HuH-7.5 (cell line): ENCODE measurements at places on chromosomes 11 and 22.

DNA sequence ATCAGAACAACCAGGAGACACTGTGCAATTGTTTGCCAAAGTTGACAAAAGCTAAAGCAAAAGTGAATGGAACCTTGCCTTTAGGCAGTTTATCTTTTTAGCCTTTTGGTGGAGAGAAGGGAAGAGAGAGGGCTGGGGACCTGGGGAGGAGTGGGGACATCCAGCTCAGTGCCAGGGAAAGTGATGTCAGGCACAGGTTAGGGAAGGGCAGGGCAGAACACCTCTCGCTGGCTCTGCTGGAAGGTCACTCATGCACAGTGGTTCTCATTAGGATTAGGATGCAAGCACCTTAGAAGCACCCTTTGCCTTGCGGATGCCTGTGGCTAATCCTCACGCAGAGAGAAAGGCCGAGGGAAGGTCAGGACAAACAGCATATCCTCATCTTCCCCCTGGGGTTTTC, 14.3 kb upstream of the LINC01488 start:
- no peak for DNase-seq

DNA sequence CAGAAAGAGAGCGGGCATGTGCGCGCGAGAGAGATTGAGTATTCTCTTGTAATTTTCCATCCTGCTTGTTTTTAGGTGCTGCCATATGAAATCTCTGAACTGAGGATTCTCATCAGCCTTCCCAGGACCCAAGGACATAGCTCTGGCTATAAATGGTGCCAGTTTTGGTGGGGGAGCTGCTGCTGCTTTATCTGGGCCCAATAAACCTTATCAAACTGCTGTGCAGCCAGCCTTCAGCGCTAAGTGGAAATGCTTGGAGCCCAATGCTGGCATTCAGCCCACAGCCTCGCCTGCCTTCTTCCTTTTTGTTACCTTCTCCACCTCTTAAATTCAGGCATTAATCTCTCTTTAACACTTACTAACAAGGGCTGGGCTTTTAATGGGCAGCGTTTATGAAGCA, 2.4 kb upstream of the ZBTB16 start:
- no peak for DNase-seq

DNA sequence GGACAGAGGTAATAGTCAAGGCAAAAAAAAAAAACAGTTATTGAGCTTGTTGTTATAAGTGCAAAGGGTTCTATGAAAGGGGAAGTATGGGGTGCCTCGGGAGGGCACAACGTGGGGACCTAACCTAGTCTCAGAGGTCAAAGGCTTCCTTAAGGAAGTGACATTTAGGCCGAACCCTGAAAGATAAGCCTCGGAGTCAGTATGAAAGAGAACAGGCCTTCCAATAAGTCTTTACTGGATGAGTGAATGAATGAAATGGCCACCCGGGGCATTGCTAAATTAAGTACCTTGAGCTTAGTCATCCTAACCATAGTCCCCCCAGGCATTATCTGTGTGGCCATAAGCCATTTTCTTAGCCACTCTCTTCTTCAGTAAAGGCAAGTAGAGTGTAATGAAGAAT, 19.7 kb downstream of the FLI1 start:
- DNase-seq, result no peak

DNA sequence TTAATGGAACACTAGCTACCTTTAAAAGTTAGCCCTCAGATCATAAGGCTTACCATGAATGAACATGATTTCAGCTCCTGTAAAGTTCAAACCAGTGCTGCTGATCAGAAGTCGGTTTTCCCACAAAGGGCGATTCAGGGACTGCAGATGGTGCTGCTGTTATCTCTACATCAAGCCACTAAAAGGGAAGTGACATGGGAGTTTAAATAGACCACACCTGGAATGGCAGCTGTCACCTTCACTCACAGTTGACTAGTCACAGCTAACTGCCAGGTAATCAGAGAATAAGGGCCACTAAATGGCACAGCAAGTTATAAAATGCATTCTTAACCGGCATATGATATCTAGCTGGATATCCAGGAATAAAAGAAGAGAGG, 581.1 kb upstream of the ARHGAP42 start:
- no peak for DNase-seq

DNA sequence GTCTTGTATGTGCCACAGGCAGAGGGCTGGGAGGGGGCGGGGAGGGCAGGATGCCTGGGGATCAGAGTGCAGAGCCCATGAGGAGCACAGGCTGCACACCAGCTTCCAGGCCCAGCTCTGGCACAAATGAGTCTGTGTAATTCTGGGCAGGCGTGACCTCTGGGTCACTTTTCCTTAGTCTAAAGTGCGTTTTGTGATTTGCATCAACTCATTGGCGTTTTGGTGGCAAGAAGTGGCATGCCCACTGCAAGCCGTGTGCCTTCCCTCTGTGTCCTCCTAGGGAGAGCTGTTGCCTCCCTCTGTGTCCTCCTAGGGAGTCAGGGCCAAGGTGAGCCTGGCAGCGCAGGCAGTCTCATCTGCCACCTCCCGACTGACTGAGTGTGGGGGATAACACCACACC, 17.2 kb downstream of the CHADL start:
- DNase-seq, result no peak

- DNase-seq, result no peak
These were observed 26.3 kb downstream of the RNF141 start for GRCh38 chr11:10514709-10515108.

- no peak for DNase-seq
These were observed 918 bp upstream of the CAPN5 start for GRCh38 chr11:77065878-77066228.

- no peak for DNase-seq
These were observed 3.2 kb downstream of the DBX1 start for GRCh38 chr11:20156876-20157613.

DNA sequence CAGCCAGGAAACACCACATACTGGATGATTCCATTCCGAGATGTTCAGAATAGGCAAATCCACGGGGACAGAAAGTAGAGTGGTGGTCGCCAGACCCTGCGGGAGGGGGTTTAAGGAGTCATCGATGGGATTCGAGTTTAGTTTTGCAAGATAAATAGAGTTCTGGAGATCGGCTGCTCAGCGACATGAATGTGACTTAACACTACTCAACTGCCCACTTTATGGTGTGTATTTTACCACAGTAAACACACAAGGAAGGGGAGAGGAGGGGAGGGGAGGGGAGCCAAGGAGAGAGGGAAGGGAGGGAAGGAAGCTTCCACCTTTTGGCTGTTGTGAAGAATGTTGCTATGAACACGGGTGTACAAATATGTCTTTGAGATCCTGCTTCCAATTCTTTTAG, 10.4 kb upstream of the ARHGAP8 start:
- DNase-seq, result no peak

- DNase-seq, result no peak
These were observed 8.6 kb downstream of the KCNC1 start for GRCh38 chr11:17743026-17743807.

DNA sequence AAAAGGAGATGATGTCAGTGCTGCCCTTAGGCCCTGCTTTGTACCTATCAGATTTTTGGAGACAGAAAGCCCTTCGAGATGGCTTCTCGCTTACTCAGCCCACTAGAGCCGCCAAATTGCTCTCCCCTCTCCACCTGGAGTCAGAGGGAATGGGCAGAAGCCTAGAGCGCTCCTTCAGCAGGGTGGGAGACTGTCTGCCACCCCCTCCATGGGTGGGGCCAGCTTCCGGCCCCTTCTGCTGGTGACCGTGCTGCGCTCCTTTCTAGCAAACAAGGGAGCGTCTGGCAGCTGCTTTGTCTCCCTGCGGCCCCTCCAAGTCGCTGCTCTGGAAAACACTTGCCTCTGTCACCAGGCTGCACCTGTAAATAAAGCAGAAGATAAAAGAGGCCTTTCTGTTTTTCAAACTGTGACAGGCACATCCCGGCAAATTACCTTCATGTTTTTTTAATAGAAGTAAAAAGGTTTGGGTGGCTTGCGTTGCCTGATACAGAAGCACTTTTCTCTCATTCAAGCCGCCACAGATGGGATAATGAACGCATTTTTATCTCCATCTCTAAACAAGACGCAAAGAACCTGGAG, 145.7 kb upstream of the NECTIN1 start:
- no peak for DNase-seq

DNA sequence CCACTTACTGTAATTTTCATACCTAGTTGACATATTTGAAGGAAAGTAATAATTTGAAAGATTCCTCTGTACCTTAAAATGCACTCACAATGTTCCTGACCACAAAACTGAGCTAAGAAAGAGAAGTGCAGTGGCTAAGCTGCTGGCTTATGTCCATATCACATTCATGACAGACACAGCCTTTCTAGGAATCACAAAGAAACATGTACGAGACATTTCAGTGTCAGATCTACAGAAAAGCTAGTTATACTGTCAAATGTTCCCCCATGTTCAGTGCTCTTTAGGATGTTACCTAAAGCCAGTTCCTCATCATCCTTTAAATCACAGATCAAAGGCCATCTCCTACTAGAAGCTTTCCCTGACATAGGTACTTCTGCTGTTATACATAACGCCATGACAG, 142.2 kb upstream of the C11orf58 start:
- DNase-seq, result no peak

DNA sequence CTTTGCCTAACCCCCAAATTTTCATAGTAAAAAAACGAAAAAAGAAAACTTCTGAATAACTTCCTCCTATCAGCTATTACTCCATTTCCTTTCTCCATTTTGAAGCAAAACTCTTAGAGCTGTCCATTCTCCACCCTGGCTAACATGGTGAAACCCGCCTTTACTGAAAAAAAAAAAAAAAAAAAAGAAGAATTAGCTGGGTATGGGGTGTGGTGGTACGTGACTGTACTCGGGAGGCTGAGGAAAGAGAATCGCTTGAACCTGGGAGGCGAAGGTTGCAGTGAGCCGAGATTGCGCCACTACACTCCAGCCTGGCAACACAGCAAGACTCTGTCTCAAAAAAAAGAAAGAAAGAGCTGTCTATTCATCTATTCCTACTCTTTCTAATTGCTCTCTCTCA, 11.3 kb upstream of the NXF1 start:
- DNase-seq, result no peak

DNA sequence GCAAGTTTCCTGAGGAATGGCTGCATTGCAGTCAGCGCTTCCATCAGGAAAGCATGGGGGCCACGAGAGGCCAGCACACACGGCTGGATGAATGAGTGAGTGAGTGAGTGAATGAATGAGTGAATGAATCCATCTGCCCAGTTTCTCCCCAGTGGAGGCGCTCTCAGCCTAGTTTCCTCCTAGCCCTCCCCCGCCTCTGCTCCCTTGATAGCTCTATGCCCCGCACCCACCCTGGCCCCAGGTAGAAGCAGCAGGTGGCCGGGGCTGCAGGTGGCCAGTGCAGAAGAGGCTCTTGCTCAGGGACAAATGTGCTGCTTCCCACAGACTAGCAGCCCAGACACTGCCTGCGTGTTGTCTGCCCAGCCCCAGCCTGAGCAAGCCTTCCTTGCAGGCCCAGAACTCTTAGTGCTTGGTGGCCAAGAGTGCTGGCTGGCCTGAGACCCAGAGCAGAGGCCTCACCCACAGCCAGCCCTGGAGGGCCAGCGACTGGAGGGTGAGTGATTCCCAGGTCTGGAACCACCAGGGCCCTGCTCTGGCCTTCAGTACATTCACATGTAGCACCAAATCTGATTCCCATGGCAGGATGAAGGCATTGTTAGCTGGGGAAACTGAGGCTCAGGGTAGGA, 31.1 kb upstream of the PDGFB start:
- no peak for DNase-seq

DNA sequence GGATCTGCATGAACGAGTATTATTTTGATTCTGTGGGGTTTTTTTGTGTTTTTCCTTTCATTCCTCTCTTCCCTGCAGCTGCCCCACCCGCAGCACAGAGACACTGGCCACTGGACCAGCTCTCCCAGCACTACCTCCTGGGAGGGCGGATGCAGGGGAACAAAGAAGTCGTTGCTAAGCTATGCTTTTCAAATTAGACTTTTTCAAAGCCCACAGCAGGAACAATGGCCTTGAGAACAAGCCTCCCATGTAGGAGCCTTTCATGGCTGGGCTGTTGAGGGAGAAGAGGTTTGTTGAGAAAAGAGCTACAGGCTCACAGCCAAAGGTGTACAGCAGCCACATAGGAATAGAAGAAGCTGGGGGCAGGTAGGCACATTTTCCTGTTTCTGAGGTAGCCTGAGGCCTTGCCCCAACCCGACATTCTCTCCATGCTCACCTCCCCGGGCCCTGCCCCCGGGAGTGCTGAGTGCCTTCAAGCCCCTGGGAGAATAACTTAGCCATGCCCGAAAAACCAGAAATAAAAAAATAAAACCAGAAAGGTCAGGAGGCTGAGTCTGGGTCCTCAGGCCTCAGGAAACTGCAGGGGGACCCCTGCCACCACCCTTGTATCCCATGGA, 20.5 kb upstream of the SYT12 start:
- DNase-seq, result peak; percentile 57

DNA sequence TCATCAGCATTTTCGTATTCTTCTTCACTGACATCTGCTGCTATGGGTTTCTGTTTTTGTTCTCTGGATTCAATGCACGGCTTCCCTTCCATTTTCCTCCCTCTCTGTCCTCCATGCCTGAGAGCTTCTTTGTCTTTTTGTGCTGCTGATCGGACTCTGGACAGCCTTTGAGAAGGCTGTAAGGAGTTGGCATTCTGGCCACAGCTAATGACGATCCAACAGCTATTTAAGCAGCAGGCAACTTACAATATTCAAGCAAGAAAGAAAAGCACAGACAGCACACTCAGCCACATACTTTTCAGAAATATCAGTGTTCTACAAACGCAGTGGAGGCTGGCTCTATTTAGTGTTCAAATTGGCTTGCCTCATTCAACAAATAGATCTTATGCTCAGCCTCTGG, 60.9 kb upstream of the ZC3H12C start:
- no peak for DNase-seq

DNA sequence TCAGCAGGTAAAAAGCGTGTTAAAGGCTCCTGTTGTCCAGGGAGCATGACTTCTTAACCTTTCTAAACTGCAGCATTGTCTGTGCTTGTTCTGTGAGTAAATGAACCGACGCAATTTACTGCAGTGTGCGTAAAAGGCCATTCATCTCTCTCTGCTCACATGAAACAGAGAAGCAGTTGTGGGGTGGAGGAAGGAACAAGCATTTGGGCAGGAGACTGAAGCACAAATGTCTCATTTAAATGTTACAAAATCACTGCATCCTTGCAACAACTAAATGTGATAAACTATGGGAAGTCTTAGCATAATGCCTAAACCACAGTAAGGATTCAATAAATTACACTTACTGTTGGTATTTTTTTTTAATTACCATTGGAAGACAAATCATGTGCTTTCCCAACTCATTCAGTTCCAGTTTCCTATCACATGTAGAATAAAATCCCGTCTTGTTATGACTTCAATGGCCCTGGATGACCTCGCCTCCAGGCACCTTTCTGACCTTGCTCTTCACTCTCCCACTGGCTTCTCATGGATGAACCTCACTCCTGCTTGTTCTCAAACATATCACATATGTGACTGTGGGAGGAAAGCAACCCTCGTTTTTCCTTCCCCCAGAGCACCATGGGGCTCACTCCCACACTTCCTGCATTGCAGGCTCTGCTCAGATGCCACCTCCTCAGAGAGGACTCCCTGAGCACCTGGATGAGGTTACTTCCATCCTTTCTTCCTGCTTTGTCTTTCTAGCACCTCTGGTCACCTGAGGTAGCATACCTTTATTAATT, 21.6 kb upstream of the RFPL2 start:
- no peak for DNase-seq

DNA sequence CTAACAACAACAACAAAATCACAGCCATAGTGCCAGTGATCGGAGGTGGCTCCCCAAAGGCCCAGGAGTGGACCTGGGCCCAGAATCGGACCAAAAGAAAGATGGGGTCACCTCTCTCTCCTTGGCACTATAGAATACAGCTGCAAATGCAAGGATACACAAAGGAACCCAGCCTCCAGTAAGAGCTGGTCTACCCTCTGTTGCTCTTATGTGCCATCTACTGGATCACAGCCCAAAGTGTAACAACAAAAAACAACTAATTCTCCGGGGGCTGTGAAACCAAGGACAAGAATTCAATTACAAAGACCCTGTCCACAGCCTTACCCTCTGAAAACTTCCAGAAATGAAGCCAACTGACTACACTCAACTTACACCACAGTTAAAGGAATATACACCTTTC, 21.6 kb downstream of the OR8G5 start:
- no peak for DNase-seq
